Natural killer cell (primary cell): ENCODE measurements at places on chromosomes 2 and 18. TPM values are rescaled to one million over a fixed set of nuclear protein-coding genes. Genes with fewer than 3 reads are reported as not detected.

DNA sequence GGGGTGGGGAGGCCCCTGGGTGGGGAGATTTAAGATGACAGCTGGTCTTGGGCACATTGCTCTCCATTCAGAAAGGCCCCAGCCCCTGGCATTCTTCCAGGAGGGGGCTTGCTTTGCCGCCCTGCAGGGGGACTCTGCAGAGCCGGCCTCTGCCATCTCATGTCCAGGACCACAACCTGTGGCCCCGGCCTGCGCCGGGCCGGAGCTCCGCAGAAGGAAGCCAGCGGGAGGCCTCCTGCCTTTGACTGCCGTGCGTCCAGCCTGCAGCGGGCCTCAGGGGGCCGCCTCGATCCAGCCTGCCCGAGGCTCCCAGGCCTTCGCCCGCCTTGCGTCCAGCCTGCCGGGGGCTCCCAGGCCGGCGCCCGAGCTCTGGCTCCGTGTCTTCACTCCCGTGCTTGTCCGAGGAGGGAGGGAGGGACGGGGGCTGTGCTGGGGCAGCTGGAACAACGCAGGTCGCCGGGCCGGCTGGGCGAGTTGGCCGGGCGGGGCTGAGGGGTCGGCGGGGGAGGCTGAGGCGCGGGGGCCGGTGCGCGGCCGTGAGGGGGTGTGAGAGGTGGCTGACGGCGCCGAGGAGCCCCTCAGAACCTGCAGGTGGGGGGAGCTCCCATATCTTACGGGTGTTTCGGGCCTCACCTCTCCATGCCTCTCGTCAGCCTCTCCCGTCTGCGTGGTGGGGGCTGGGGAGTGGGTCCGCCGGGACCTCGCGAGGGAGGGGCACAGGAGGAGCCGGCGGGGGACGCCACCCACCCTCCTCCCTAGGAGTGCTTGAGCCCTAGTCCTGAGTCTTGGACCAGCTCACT lies 20.4 kb downstream of the GPC1 start:
- no peaks in the 10 kb centered on the region for H3K36me3 ChIP-seq
- H3K27ac ChIP-seq, result no peak overlapping the region
- H3K4me1 ChIP-seq, result peaks cover 13% of the 10 kb centered on the region
- no peak for DNase-seq

GRCh38 chr2:46719487-46719886 lies 196.1 kb downstream of the MCFD2 start:
- no peak for DNase-seq
- H3K27me3 ChIP-seq, result no peaks in the 10 kb centered on the region
- H3K4me3 ChIP-seq, result no peak overlapping the region
- no peak overlapping the region for H3K27ac ChIP-seq
- H3K4me1 ChIP-seq, result no peaks in the 10 kb centered on the region

- DNase-seq, result no peak
- H3K36me3 ChIP-seq, result no peaks in the 10 kb centered on the region
- H3K27ac ChIP-seq, result peak overlapping the region; percentile 68
- no peaks in the 10 kb centered on the region for H3K27me3 ChIP-seq
These were observed 875 bp downstream of the FASTKD1 start for GRCh38 chr2:169572821-169573159.

DNA sequence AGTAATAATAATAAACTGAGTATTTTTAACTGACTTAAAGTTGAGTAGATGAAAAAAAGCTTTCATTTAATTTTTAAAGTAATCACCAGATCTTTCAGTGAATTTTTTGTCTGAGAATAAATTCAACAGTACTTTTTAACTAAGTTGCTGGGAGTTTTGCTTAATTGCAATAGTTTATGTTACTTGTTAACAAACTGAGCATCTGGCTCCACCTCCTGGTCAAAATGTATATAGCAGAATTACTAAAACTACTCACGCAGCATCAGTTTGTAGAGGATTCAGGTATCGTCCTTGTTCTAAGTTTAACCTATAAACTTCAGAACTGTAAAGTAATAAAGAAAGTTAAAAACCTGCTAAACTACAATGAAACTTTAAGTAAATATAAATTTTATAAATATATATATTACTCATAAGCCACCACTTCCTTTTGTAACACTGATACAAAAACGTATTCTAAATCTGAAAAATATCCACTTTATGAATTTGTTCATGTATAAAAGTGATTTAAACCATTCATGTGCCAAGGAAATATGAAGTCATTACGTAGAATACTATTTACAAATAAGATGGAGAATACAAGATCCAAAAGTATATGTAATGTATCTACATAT lies 21.3 kb downstream of the NOL10 start:
- H3K4me3 ChIP-seq, result no peak overlapping the region
- no peak overlapping the region for H3K27ac ChIP-seq
- H3K27me3 ChIP-seq, result no peaks in the 10 kb centered on the region

RBM45 gene
- total RNA-seq, result 7.8 TPM

FZD7 gene
- total RNA-seq, result 0.27 TPM

PROM2 gene
- 1.1 TPM for total RNA-seq

OTOS gene
- not detected for total RNA-seq
